ENCODE measurements at places on chromosomes 1 and 21. TPM values are rescaled to one million over a fixed set of nuclear protein-coding genes. Genes with fewer than 3 reads are reported as not detected.

Gene BATF3
- 9.0 TPM for total RNA-seq

Gene OR2T12
- not detected for total RNA-seq

Gene SPRR5
- total RNA-seq: not detected

Gene PLEKHN1
- total RNA-seq: 3.8 TPM

Gene TSACC
- not detected for total RNA-seq

Gene THEMIS2
- 33.7 TPM for total RNA-seq

Gene AKNAD1
- total RNA-seq: not detected

Gene GUCA2A
- not detected for total RNA-seq
